ENCODE measurements at places on chromosomes 7 and 10.

- DNase-seq = no peak
Measured at GRCh38 chr10:97075421-97075820, 110.3 kb downstream of the SLIT1 start.

- no peak for DNase-seq
Measured at GRCh38 chr7:109663806-109664205, 1094.1 kb downstream of the DNAJB9 start.

DNA sequence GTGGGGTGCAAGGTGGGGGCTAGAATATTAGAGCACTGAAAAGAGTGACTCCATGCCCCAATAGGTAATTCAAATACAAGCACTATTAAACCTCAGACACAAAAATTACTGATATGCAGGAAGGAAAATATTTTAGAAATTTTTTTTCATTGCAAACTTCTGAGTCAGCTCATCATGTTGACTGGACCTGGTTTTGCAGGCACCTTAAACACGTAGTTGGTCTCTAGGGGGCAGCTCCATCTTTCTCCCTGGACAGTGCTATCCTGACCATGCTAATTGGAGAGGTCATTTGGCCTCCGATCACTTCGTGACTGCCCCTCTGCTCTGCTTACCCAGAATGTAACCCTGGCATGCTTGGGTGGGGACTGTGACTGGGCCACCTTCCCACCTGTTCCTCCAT, 368.4 kb upstream of the MKI67 start:
- no peak for DNase-seq

DNA sequence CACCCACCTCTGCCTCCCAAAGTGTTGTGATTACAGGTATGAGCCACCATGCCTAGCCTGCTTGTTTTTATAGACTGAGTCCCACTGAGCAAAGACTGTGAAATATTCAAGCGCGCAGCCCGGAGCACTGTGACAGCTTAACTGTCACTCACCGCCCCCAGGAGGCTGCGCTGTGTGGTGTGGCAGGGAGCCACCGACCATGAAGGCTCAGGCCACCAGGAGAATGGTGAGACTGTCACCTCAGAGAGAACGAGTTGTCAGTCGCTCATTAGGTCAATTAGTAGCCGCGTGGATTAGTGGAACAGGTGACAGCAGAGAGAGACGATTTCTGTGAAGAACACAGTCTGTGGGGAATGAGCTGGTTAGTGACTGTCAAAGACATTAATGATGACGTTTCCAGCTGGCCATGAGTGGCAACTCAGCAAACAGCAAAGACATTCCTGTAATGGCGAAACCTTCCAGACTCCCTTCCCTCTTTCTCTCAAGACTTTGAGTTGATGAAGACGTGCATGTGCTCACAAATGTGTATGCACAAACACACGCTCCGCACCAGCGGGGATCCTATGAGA, 64.5 kb downstream of the CYCS start:
- DNase-seq = no peak

DNA sequence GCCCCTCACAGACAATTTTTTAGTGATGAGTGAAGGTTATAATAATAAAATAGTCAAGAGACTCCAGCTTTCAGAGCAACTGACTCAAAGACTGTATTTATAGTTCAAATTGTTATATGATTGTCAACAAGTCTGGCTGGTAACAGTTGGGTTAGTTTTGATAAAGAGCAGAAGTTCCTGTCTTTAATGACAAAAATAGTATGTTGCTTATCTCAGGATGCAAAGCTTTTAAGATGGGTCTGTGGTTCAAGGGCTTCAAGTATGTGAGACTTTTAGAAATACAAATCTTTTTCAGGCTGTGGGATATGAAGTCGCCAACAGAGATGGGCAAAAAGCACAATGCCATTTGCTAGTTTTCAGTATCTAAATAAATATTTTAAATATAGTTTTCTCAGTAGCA, 118.4 kb downstream of the ABCA13 start:
- DNase-seq = no peak

- DNase-seq = no peak
Measured at GRCh38 chr10:1548596-1548995, 188.7 kb downstream of the ADARB2 start.

- DNase-seq = no peak
Measured at GRCh38 chr10:77636282-77636966, 1.2 kb downstream of the KCNMA1 start.

- no peak for DNase-seq
Measured at GRCh38 chr10:73872190-73872710, 2.1 kb downstream of the CAMK2G start.

Measured in stimulated activated CD8-positive, alpha-beta memory T cell treated with anti-CD3 and anti-CD28 coated beads, Interleukin-4, amount 100 ng/mL, for 1 hour (primary cell).